ENCODE measurements at places on chromosomes 11 and 22. TPM values are rescaled to one million over a fixed set of nuclear protein-coding genes. Genes with fewer than 3 reads are reported as not detected.

- no peak for DNase-seq
These were observed 15.2 kb upstream of the EHF start for GRCh38 chr11:34605481-34606325.

DNA sequence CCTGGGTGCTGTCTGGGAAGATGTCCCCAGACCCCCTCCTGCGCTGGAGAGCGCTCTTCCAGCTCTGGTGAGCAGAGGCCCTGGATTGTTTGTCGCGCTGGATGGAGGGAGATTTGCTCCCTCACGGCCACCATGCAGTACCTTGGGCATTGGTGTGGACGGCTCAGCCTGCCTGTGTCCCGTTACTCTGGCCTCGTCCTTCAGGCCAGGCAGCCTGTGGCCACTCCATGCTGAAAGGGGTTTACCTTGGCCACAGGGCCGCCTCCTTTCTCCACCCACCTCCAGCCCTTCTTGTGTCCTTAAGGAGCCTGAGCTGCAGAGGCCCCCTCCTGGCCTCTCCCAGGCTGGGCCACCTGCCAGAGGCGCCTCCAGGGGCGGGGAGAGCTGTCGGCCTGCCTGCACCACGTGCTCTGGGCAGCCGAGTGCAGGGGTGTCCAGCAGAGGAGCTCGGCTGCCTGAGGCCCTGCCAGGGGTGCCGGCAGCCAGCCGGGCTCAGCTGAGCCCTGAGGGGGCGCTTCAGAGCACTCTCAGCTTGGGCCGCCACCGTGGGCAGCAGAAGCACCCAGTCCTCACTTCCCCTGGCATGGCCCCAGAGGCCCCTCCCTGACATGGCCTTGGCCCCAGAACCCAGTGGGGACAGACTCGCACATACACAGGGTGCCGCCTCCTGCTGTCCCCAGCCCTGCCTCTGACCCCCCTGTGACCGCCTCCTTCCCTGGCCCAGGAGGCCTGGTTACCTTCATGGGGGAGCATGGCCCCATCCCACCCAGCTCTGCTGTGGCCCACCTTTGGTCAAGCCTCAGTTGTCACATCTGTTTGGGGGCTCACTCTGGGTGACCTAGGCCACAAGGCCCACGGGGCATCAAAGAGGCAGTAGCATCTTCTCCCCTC lies 3.4 kb downstream of the CCND1 start:
- DNase-seq: no peak

The NCF4 gene
- total RNA-seq: 2.5 TPM

The TALDO1 gene
- 61.0 TPM for total RNA-seq
